Stimulated activated CD8-positive, alpha-beta memory T cell treated with anti-CD3 and anti-CD28 coated beads, Interleukin-4, amount 100 ng/mL, for 4 hours (primary cell): ENCODE measurements at places on chromosomes 2 and 18.
A peak's percentile ranks its signal among the peaks of the same experiment; 100 is the strongest.

DNA sequence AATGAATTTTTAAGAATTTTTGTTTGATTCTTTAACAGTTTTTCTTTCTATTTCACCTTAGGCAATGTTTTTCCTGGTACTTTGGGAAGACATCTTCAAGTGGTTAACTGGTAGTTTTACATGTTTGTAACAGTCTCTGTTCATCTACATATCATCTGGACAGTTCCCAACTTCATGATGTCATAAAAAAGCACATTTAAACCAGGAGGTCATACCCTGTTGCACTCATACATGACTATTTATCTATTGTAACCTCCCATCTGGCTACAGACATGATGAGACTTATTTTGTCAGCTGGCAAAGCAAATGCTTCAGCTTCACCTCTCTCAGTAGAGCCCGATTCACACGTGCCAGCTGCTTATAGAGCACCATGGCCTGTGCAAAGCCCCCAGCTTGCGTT is 99.8 kb upstream of the YPEL5 start:
- DNase-seq: no peak

- DNase-seq: no peak
These were observed 62.7 kb upstream of the GALNT5 start for GRCh38 chr2:157194844-157195243.

- no peak for DNase-seq
These were observed 24.1 kb downstream of the CIDEA start for GRCh38 chr18:12278215-12278671.

DNA sequence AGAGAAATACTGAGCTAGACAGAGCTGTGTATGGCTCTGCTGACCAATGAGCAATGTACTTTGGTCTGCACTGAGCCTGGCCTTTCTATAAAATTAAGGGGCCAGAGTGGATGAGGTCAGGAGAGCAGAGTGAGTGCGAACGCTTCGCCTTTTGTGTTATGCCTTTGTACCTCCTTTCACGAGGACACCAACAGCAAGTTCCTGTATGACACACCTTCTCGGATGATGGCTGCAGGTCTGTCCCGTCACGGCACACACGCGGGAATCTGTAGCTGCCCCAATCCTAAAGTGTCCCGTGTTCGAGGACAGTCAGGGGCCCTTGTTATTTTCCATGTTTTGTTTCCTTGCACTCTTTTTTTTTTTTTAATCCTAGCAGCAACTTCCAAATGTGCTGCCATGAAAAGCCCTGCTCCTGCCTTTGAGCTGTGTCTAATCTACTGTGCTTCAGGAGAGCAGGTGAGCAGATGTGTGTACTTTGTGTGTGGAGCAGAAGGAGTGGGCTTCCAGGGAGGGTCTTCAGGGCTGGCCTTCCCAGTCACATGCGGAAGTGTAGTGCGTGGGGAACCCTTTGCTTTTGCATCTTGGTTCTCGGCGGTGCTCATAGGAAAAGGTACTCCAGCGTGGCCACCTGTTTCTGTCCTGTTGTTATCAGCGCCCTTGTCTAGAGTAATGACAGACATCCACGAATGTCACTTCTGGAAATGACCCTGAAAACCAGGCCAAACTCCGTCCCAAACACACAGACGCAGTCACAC is 213.2 kb downstream of the NDUFA10 start:
- no peak for DNase-seq

- DNase-seq: peak; percentile 10
These were observed 40.2 kb upstream of the ITM2C start for GRCh38 chr2:230824406-230824978.

DNA sequence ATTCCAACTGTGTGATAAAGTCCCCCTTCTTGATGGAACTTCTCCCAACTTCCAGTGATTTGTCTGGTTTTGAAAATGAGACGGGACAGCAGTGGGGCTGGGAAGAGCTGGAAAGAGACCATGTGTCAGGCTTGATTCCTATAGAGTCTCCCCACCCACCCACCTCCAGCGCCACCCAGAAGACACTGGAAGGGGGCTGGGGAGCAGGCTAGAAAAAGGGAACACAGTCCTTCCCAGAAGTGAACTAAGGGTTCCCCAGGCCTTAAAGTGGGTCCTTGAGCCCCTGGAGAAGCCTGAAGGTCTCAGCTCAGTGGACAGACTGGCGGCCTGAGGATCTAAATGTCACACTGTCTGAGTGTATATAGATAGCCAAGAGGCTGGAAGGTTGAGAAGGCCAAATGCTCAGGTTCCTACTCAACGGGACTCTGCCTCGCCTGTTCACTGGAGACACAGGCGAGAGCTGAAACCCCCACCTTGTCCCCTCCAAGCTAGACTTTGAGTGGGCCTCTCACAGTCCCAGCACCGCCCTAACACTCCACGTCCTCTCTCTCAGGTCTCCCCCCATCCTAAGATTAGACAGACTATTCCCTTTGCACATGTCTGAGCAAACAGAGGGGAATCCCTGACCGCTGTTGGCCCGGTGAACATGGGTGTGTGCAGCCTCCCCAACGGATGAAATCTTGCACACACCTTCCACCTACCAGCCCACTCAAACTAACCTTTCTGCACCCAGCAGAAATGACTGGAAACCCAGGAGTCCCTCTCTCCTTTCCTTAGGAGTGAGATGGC is 1.6 kb downstream of the PKDCC start:
- DNase-seq: no peak

DNA sequence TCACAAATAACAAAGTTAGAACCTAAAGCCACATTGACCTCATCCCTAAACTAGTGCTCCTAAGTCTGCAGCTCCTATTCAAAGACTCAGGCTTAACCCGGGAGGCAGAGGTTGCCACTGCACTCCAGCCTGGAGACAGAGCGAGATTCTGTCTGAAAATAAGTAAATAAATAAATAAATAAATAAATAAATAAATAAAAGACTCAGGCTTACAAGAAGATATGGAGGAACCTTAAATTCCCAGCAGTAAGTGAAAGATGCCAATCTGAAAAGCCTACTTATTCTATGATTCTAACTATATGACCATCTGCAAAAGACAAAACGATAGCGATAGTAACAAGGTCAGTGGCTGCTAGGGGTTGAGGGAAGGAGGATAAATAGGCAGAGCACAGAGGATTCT is 101.7 kb downstream of the DDX1 start:
- no peak for DNase-seq

DNA sequence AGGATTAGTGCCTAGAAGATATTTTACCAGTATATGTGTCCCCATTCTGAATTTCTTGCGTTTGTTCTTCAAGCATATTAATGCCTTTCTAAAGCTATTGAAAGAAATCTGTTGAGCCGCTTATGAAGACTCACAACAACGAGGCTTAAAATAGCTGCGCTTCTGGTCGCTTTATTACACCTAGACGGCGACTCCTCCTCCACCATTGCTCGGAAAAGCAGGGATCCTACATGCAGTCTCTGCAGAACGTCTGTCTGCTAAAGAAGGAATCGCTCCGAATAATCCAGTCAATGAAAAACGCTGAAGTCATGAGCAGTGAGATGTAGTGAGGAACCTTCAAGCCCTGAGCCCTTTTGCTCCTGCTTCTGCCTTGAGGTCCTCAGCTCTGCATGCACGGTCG is 94.8 kb upstream of the ZNF516 start:
- DNase-seq: no peak

- DNase-seq: no peak
These were observed 340.6 kb downstream of the EPHA4 start for GRCh38 chr2:221231511-221231910.

DNA sequence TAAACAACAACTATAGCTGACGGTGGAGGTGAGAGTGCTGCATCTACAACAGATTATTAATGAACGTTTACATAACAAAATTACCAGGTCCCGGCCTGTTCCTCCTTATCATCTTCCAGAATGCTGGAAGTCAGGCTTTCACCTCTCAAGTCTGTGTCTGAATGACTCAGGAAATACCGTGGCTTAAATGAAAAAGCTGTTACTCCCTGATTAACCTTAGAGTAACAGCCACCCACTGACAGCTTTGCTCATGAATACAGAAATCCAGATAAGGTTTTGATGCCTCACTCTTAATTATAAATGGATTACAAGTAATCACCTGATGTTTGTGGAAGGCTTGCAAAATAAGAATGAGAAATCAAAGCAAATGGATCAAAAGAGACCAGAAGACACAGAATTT is 885.3 kb upstream of the CELF4 start:
- no peak for DNase-seq

DNA sequence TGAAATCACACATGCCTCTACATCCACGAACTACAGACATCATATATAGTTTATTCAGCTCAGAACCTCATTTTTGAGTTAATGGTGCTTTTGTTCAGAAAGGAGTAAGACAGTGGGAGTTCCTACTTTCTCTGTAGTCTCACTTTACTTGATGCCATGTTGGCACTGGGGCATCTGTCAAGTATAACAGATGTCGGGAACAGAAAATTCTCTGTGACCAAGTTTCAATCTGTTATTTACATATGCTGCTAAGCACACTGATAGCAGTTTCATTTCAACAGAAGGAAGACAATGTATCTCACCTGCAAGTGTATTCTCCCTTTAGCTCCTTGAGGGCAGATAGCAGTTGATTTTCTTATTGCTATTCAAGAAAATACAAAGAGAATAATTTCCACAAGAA is 774.1 kb downstream of the METTL4 start:
- no peak for DNase-seq

- DNase-seq: no peak
These were observed 66.0 kb downstream of the SMAD7 start for GRCh38 chr18:48884771-48885170.

GRCh38 chr2:23286758-23287704 is 97.9 kb upstream of the KLHL29 start:
- no peak for DNase-seq

GRCh38 chr2:101837354-101837753 is 139.8 kb downstream of the MAP4K4 start:
- no peak for DNase-seq

DNA sequence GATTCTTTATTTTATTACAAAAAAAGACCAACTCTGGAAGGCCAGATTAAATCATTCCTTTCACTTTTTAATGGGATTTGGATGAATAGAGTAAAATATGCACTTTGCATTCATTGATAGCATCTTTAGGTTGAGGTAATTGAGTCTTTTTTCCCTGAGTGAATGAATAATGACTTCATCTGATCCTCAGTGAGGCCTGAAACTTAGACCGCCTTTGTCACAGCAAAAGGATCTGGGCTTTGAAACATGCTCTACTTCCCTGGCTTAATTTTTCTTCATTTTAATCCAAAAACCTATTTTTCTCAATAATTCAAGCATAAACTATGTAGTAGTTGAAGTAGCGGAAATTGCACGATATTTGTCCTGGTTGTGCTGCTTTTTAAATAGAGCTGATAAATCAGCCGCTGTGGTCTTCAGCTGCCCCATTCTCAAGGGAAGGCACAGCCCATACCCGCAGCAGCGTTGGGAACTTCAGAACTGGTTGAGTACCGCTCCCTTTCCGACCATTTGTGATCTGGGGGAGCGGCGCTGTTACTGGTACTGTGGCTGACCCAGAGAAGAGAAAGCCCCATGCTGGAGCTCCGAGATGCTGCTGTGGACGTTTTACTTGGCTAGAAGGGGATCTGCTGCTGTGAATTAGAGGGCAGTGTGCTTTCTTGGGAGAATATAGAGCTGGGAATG is 145.3 kb upstream of the NFATC1 start:
- no peak for DNase-seq
